HEK293T (cell line): ENCODE measurements at places on chromosomes 11 and 22.

- no peak for DNase-seq
Observed at GRCh38 chr11:56876621-56877275, 112.0 kb upstream of the OR5AK2 start.

GRCh38 chr11:36253238-36253637 is 36.0 kb downstream of the COMMD9 start:
- no peak for DNase-seq

DNA sequence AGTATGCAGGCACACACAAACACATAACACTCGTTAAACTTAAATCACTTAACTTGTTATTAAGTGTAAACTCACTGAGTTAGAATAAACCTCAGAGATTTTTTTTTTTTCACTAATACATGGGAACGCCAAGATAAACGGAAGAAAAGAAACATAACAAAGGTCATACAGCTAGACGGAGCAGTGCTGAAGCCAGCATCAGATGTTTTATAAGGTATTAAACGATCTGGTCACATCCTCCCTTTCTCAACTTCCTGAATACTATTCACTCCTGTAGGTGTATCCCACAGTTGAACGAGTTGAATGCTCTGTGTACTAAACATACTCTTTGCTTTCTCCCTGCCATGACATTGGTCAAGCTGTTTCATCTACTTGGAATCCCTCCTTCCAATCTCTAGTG is 212.0 kb downstream of the SWAP70 start:
- DNase-seq: no peak

GRCh38 chr22:37484480-37485394 is 1.4 kb downstream of the MFNG start:
- no peak for DNase-seq

DNA sequence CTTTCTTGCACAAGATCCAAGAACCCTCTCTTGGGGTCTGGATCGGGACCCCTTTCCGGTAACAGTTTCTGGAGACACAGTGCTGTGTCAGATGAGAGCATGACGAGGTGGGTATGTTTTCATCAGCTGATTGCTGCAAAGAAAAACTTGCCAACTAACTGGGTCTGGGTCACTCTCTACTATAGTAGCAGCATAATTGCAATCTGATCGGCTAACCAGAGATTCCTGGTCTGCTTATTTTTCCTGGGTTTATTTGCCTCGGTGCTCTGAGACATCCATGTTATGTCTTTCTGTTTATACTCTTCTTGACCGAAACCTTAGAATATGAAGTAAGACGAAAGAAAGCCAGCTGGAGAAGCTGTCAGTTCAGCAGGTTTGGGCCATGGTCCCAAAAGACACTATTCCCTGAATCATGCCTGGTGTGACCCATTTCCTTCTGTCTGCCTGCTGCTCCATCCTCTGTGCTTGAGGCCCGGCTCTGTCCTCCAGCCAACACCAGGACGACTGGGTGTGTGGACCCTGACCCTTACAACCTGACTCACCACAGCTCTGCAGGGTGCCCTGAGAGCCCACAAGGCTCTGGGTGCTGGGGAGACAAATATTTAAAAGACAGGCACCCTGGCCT is 24.1 kb upstream of the CLMP start:
- no peak for DNase-seq

GRCh38 chr22:32999039-32999815 is 59.0 kb downstream of the SYN3 start:
- DNase-seq: no peak

DNA sequence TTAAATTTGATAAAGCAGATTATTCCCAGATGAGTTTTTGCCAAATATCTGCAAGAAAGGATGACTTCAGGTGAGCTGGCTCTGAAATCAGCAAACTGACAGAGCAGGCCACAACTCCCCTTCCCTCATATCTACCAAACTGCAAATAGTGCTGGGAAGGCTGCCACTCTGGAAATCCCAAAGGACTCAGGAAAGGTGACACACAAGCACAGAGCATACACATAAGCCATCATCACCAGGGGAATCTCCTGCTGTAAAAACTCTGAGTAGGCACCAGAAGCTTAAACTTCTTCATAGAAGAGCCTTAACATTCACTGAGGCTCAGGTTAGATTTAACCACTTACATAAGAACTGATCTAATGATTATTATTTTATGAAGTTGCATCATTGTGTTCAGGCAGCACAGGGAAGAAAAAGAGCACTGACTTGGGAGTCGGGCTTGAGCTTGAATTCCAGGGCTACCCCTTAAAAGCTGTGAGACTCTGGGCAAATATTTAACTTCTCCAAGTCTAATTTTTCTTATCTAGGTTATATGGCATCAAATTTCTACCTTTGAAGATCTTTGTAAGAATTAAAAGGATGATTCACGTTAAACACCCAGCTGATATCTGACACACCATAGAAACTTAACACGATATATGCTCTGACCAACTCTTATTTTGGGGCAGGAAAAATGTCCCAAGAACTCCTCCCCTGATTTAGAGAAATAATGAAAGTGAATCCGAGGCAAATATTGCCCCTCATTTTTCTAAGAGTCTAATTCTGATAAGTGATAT is 15.0 kb downstream of the SYTL2 start:
- DNase-seq: no peak

GRCh38 chr11:6538456-6538855 is 41.4 kb downstream of the DNHD1 start:
- DNase-seq: no peak
